IPS DF 6.9 (cell line): ENCODE measurements at places on chromosomes 1 and 21.

- no peak for DNase-seq
Observed at GRCh38 chr1:153428073-153428638, 11.8 kb downstream of the S100A7A start.

DNA sequence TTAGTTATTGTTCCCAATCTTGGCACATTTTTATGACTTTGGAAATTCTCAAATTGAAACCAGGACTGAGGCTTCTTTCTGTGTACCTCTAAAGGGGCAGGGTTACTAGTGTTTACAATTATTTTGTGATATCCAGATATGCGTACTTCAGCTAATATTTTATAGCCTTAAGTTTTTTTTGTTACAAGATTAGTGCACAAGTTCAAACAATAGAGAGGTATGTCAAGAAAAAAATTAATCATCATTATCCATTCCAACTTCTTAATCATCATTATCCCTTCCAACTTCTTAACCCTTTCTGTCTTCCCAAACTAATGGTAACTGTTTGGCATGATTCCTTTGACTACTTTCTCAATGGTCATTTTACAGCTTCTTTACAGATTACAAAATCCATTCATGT, 272.9 kb upstream of the C1orf105 start:
- no peak for DNase-seq

DNA sequence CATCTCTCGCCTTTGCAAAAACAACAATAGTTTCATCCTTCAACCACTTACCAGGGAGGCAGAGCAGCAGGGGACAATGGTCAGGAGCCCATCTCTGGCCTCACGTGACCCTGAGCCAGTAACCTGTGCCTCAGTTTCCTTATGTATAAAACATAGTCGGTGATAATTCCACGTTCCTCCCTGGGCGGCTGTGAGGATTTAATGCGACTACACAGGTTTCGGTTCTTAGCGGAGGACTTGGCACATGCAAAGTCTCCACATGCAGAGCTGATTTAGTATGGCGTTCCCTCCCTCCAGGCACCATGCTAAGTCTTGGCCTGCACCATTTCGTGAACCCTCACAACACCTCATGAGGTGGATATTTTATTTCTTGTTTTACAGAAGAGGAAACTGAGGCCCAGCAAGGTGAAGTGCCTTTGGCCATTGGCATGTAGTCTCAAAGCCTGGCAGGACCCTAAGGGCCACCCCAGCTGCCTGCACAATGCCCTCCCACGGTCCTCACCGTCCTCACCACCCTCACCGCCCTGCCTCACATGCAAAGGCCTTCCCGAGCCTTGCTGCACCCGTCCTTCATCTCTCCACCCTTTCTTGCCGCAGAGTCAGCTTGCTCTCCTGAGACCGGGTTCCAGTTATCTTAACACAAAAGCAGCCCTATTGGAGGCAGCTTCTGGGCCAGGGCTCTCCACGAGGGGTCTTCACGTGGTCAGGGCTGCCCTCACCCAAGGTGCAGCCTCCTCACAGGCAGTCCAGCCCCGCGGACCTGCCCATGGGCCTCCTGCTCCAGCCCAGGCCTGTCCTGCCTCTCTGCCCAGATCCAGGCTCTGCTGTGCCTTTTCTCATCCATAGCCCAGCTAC, 48.9 kb downstream of the SYF2 start:
- no peak for DNase-seq

DNA sequence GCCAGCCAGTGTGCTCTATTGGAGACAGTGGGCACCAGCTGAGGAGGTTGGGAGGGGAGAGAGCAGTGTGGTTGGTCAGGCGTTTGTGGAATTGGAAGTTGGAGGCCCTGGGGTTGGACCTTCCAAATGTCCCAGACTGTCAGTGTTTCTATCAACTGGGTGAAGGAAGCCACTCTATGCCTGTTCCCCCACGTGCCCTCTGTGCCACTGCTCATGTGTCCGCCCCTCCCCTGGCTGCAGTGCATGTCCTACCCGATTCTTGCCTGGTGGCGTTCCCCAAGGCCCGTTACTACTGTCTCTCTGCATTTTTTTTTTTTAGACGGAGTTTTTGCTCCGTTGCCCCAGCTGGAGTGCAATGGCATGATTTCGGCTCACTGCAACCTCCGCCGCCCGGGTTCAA, 21.1 kb downstream of the ADORA1 start:
- no peak for DNase-seq

DNA sequence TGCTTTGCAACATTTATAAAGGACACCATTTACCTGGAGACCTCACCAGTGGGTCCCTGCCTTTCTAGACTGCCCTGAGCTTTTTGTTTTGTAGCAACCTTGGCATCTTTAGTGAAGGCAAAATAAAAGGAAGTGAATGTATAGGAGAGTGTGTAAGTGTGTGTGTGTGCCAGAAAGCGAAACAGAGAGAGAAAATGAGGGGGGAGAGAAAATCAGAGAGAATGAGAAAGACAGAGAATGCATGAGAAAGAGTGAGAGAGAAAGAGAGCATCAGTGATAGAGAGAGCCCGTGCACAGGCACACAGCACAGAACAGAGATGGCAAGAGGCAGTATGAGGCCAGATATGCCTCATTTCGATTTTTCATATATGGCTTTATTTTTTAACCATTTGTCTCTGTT, 57.5 kb downstream of the HSD3B1 start:
- no peak for DNase-seq

- no peak for DNase-seq
Observed at GRCh38 chr1:65994223-65994622, 201.5 kb downstream of the PDE4B start.

GRCh38 chr1:175494950-175495349, 248.4 kb downstream of the TNR start:
- DNase-seq, result no peak

DNA sequence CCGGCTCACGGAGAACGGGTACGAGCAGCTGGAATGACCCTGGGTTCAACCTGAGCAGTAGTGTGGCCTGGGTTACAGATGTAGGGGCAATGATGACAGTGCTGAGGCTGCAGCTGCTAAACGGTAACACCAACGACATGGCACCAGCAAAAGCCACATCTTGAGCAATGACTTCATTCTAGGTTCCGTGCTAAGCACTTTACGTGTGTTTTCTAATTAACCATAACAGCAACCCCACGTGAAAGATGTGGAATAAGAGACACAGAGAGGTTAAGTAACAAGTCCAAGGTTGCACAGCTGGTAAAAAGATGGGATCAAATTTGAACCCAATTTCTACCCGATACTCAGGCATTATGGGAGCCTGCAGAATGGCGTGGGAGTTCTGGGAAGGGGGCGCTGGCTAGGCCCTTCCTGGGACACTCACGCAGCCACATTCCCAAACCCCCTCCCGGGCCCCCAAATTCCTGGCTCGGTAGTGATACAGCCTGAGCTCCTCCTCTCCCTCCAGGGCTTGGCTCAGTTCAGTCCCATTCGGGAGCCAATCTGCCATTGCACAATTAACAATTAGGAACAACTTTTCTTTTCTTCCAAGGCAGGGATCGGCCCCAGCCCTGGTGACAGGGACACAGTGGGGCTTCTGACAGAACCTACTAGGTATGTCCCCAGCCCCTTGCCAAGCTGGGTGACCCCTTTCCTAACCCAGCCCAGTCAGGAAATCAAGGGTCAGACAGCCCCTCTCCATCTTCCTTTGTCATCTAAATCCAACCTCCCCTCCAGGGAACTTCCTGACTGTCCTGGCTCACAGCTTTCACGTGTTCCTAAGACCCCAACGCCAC, 23.8 kb upstream of the ECE1 start:
- no peak for DNase-seq

DNA sequence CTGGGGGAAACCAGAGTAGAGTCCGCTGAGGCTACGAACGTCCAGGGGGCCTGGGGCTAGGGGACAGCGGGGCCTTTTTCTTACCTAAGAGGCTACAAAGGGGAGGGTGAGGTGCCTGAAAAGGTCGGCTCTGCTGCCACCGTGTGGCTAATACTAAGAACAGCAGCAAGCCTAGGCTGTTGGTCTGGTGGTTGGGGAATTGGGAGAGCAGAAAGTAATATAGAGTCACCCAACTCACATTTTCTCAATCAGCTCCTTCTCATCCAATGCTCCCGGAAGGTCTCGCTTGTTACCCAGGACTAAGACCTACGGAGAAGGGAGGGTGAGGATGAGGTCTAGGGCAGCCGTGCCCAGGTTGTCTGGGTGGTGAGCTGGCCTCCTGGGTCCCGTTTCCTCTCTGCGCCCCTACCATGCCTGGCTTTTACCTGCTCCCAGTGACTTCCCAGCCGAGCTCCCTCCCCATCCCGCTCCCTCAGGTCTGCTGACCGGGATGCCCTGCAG, 9.3 kb downstream of the ARL8A start:
- peak; percentile 50 for DNase-seq

DNA sequence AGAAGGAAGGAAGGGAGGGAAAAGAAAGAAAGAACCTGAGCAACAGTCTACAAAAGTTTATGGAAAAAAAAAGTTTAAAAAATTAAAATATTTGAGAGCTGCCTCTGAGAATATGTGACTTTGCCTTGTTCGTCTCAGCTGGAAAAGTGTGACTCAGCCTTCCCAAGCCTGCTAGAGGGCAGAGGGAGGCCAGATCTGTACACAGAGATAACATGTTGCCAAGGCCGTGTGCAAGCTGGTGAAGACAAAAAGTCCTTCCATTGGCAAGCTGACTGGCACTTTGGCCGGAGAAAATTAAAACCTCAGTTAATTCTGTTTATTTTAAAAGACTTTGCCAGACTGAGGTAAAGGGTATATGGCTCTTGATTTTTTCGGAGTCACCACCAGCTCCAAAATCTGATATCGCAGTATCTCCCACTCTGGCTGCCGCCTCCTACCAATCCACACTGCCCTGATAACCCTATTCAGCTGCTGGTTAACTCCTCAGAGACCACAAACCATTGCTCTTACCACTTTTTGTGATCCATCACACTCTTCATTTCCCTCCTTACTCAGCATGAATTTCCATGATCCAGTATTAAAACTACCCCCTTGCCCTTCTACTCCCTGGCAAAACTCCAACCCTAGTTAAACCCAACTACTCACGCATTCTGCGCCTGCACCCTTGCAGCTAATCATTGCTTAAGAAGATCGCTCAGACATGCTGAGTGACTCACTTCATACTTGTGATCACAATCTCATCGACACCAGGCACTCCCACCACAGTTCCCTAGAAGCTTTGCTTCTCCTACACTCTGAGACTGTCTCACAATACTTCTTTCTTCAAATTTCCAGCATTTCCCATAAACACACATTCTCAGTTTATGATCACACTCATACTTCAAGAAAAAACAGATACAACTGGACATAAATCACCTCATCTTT, 5.7 kb upstream of the PPP1R15B start:
- no peak for DNase-seq

- DNase-seq, result no peak
Observed at GRCh38 chr1:196550731-196551130, 57.5 kb downstream of the KCNT2 start.

DNA sequence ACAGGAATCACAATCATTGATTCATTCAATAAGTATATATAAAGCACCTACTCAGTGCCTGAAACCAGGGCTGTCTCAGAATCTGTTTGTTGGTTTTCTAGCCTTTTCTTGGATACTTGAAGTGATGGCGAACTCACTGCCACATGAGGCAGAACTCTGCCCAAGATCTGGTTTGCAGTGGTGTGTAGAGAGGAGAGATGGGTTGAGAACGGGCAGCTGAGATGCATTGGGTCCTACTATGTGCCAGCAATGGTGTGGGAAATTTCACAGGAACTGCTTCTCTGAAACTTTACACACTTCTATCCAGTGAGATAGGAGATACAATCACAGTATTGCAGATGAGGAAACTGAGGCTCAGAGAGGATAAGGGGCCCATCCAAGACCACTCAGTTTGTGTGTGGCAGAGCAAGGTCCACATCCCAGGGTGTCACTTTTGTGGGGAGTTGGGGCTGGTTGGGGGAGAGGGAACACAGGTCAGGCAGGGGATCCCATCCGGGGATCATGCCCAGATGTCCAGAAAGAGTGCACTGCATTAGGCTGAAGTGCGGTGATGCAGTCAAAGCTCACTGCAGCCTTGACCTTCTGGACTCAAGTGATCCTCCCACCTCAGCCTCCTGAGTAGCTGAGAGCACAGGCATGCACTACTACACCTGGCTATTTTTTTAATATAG, 83.7 kb upstream of the IFFO2 start:
- no peak for DNase-seq

DNA sequence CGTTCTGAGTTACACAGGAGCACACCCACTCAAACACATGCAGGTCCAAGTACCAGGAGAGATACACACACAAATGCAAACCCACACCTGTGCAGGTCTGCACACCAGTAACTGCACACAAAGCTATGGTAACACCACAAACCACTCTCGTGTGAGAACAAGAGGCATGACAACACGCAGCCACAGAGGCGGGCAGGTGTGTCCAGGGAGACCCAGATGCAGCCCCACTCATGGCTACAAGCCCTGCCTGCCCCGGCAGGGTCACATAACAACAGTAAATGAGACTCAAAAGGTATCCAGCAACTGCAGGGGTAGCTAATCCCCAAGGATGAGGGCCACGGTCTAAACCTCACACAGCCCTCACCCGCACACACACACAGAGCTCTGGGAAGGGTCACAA, 48.1 kb downstream of the RAP1GAP start:
- no peak for DNase-seq

DNA sequence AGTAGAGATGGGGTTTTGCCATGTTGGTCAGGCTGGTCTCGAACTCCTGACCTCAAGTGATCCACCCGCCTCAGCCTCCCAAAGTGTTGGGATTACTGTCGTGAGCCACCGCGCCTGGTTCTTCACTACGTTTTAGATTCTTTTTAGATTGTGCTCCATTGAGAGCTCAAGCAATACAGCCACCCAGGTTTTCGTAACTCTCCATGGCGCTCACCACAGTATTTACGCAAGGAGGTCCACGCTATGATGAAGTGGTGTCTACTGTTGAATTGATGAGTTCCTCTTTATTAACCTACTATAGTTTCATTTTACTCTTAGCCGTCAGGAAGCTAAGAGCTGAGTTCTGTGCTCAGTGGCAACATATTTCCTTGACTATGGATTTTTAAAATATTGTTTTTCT, 1.8 kb upstream of the KIF1B start:
- DNase-seq, result no peak

- no peak for DNase-seq
Observed at GRCh38 chr1:91549041-91549735, 48.5 kb downstream of the CDC7 start.

DNA sequence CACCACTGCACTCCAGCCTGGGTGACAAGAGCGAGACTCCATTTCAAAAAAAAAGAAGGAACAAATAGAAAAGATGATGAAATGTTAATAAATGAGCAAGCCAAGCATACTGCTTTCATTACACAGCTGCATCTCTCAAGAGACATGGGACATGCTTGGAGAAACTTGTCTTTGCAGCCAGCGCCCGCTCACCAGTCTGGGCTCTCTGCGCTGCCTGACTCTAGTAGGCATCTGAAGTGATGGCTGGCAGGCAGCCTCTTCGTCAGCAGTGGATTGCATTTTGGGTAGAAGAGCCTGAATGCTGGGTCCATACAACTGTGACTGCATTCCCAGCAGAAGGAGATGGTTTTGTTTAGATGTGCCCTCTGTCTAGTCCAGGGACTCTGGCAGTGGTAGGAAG, 48.0 kb downstream of the IL6R start:
- no peak for DNase-seq

DNA sequence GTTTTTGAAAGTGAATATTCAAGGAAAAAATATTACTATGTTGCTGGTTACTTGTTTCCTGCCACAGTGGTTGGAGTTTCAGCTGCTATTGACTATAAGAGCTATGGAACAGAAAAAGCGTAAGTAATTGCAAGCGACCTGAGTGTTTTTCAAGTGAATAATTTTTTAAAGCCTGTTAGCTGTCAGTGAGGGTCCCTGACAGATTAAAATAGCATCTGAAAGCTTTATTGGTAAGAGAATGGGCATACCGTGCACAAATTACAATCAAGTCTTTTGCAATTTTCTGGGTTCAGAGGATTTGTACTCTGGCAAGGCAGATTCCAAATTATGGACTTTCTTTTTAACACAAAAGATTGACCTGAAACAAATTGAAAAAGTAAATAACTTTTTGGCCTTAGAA, 169.7 kb downstream of the ADGRL2 start:
- no peak for DNase-seq
